Endodermal cell (in vitro differentiated cells): ENCODE measurements at places on chromosomes 6 and 20. TPM values are rescaled to one million over a fixed set of nuclear protein-coding genes. Genes with fewer than 3 reads are reported as not detected.

Gene SLC17A2
- not detected in 2 replicates for total RNA-seq

Gene ESR1
- total RNA-seq, result not detected in 2 replicates

DNA sequence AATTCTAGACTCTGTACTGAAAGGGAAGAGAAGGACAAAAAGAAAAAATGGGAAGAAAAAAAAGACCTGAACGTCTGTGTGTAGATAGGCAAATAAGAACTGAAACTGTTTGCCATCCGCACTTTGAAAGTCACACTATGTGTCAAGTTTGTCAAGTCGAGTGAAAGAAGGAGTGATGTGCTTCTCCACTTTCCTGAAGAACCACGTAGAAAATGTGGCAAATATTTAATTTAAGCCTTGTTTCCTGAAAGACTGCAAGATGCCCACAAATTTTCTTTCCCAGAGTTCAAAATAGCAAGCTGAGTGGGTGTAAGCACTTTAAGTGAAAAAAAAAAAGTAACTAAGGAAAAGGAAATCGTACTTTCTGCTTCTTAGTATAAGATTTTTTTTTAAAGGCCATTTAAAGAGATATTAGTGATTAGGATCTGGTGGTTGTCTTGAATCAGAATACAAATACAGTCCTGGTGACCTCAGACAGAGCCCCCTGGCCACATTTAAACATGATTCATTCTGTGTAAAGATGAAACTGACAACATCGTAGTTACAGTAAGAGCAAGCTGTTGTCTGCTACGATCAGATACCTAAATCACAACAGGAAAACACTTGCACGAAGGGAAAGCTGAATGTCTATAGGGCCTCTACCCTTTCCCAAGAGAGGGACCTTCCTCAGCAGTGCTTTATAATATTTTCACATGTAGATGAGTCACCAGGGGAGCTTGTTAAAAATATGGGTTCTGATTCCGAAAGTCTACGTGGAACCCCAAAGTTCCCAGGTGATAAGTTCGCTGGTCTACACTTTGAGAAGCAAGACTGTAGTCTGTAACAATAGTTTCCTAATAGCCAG lies 102.3 kb downstream of the HIVEP2 start:
- no peak for DNase-seq

- no peak for DNase-seq
These were observed 38.1 kb upstream of the NOX3 start for GRCh38 chr6:155493694-155494143.

GRCh38 chr20:8803065-8803464 lies 265.8 kb upstream of the PLCB4 start:
- no peak for DNase-seq

DNA sequence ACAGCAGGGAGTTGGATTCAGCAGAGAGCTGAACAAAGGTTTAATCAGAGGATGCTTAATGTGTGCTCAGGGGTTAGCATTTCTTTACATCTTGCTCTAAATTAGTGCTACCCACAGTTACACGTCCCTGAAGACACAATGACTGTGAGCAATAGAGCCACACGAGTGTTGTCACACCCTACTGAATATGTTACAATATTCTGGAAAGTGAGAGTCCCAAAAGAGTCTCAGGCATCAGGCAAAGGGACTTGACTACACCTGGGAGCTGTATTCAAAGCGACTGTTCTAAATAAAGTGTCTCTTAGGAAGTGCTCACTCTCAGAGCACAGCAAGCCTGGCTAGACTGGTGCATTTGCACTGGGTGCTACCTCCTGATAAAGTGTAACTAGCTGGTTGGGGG lies 108.7 kb downstream of the GRM4 start:
- DNase-seq, result no peak

GRCh38 chr20:15069355-15069754 lies 731.9 kb upstream of the FLRT3 start:
- DNase-seq, result no peak

GRCh38 chr6:112007805-112008204 lies 46.1 kb upstream of the CCN6 start:
- no peak for DNase-seq

GRCh38 chr6:79079561-79080041 lies 1.5 kb upstream of the PHIP start:
- DNase-seq, result no peak

- peak; percentile 81 for DNase-seq
These were observed 41.5 kb upstream of the SRF start for GRCh38 chr6:43129434-43130194.
